ENCODE measurements at places on chromosomes 12 and 14.

DNA sequence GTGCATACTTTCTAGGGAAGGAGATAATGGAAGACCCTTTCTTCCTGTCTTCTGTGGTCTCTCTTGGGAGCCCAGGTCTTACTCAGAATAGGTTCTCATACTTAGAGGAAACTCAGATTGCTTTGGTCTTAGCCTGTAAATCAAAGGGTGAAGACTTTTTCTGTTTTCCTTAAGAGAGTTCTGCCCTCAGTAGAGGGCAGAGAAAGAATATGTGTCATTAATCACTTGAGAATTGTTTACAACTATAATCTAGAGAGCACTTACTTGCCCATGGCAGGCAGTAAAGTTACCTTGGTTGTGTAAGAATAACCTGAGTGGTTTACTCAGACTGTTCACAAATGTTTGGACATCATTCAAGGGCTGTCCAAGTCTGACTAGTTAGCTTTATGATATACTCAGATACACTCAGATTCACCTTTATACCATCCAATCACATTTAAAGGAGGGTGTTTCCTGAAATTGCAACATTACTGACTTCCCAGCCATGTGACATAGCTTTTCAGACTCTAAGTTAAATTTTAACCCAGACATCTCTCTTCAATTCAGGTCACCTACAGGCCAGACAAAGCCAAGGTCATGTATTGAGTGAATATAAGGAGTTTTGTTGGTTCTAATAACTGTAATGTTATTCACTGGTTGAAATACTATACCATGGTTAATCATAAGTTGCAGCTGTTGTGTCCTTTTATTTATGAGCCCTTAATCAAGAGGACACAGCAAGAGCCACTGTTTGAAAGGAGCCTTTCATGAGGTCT lies 372.2 kb downstream of the RAD51B start:
- DNase-seq = no peak

GRCh38 chr14:61646366-61647116 lies 48.8 kb upstream of the HIF1A start:
- DNase-seq = no peak

DNA sequence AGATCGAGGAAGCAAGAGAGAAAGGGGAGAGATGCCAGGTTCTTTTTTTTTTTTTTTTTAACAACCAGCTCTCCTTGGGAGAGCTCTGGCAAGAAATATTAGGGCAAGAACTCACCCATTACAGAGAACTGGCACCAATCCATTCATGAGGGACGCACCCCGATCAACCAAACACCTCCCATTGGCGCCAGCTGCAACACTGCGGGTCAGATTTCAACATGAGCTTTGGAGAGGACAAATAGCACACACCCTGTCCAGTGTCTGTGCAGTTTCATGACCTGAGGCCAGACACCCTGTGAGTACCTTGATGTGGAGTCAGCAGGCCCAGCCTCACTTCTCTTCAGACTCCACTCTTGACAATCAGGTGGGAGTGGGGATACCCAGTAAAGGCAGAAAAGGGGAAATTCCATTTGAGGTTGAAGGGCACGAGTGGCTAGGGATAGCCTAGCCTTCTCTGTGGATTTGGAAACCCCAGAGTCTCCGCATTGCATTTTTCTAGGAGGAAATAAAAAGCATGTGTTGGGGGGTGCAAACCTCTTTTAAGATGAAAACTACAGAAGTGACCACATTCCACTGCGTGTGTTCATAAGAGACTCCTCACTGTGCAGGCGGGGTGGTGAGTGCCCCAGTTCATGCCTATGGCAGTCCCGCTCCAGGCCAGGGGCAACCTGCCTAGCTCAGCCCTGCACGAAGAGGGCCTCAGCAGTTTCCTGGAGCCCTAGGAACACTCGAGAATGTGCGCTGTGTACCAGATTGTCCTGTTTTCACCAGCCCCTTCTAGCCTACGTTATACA lies 42.4 kb upstream of the GPATCH2L start:
- no peak for DNase-seq

DNA sequence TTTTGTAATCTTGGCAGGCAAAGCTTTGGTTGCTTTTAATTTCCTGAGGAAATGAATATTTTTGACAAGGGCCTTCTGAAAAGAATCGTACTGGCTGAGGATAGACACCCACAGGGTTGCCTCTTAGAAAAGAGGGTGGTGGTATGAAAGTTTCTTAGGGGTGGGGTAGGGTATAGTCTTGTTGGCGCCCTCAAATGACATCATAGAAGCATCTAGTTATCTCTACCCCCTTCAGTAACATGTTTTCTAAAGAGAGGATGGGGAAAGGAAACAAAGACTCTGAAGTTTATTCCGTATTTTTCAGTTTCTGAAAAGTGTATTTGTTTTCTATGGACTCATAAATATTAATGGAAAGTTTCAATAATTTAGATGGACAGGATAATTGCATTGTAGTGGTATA lies 13.7 kb downstream of the PRKCH start:
- DNase-seq = no peak

DNA sequence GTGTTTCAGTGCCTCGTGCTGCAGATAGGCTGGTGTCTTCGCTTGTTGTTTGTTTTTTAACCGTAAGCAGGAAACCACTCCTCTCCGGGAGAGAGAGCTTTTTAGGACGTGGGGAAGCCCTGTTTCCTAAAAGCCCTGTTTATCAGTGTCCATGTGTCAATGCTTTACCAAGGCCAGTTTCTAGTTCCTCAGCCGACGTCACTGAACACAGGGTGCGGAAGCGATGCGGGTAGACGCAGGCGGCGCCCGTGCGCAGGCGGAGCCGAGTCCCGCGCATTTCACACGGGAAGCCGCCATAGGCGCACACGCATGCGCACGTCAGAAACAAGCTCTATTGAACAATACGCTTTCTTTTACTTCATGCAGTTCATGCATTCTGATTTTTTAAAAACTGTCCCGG lies 79.8 kb downstream of the GLT1D1 start:
- no peak for DNase-seq

- DNase-seq = peak; percentile 81
Observed at GRCh38 chr12:31874961-31875608, 84.1 kb upstream of the RESF1 start.

DNA sequence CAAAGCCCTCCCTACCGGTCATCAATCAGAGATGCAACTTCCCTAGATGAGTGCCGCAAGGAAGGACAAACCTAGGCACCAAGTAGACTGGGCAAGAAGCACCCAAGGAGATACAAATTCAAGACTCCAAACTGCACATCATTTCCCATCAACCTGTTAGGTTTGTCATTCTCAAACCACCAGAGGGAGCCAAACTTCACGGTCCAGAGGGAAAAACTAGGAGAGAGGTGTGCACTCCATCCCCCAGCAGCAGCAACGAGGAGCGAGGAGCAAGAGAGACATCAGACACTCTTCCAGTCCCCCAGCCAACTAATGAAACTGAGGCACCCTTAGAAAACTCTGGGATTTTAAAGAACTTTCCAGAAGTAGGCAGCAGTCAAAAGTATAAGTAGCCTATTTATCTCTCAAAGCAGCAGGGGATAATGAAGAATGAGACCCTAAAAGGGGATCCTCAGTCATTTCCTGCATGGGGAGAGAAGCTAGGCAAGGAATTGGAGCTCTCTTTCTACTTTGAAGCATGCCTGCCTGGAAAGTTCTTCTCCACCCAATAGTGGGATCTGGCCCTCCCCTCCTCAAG lies 37.0 kb upstream of the NT5DC3 start:
- peak; percentile 63 for DNase-seq

GRCh38 chr14:58213176-58213575 lies 13.2 kb downstream of the ACTR10 start:
- DNase-seq = no peak

DNA sequence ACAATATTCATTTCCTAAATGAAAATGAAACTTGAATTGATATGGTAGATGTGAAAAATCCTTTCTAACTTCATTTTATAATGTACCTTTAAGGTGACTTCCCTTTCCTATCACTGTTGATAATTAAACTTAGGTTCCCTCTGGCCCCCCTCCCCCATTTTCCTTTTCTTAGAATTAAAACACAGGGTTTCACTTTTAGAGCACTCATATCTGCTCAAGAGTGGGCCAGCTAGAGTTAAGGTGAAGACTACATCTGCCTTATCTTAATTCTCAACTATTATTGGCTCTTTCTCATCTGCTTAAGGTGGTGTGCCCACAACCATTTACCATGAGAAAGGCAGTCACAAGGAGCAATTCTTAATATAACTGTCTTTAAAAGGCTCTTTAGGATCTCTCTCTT lies 49.7 kb downstream of the LIN52 start:
- no peak for DNase-seq

DNA sequence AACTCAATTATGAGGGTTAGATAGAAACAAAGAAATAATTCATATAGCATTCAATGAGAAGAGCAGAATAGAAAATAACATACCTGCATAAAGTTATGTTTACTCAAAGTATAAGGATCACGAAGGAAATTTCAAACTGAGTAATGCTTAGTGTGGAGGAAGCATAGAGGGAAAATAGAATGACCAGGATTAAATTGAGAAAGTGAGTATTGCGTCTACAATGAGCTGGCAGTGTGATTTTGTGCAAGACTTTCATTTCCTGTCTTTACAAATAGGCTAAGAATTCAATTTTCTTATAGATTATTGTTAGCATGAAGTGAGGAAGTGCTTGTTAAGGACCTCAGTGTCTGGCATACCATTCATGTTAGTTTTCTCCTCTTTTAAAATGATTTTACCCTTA lies 12.0 kb downstream of the ADGRD1 start:
- no peak for DNase-seq

GRCh38 chr14:96585672-96586013 lies 83.5 kb downstream of the PAPOLA start:
- no peak for DNase-seq

DNA sequence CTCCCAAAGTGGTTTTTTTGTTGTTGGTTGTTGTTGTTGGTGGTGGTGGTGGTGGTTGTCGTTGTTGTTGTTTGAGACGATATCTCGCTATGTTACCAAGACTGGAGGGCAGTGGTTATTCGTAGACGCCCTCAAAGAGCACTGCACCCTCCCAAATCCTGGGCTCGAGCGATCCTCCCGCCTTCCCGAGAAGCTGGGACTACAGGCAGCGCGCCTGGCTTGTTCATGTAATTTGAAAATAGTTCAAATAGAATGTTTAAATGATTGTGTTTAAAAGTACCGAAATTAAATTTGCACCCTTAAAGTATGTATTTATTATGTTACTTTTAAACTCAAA lies 439 bp upstream of the ANAPC5 start:
- no peak for DNase-seq

GRCh38 chr12:124893792-124894516 lies 20.5 kb downstream of the UBC start:
- DNase-seq = no peak

DNA sequence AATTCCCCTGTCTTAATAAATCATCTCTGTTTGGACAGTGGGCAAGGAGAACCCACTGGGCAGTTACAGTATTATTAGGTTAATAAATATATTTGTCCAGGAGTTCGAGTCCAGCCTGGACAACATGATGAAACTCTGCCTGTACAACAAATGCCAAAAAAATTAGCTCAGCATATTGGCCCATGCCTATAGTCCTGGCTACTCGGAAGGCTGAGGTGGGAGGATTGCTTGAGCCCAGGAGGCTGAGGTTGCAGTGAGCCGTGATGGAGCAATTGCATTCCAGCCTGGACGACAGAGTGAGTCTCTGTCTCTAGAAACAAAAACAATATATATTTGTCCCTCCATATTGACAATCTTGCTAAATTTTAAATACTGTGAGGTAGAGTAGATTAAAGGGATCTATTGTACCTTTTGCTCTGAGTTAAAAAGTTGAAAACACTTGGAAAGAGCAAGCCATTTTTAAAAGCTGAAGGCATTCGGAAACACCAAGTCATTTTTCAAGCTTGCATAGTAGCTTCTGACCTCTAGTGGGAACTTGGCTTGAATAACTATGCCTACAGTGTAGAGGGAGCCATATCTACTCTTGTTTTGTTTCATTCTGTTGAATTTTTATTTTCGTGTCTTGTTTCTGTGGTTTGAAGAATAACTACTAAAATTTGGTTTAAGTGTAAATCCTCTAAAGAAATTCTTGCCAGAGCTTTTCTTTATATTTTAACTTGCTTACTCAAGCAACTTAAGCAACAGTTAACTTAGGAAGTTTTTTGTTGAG lies 14.6 kb upstream of the EEA1 start:
- DNase-seq = no peak

GRCh38 chr12:50248411-50248810 lies 34.9 kb downstream of the LIMA1 start:
- no peak for DNase-seq

GRCh38 chr14:34804933-34805332 lies 70.2 kb downstream of the BAZ1A start:
- no peak for DNase-seq

DNA sequence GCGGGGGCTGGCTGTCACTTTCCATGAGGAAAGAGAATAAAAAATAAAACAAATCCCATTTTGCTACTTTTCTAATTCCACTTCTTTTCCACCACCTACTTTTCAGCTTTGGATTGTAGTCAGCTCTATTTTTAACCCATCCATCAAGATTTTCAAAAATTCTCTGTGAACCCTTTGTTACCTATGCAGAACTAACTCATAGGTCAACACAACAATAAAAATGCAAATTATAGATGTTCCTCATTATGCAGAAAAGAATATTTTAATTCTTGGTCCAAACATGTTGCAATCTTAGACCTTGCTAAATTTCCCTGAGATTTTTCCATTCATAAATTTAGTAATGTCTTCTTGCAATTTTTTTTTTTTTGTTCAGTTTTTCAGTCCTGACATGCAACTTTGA lies 454.5 kb downstream of the ADAMTS20 start:
- DNase-seq = no peak

- no peak for DNase-seq
Observed at GRCh38 chr14:93076755-93077154, 39.0 kb downstream of the ITPK1 start.

DNA sequence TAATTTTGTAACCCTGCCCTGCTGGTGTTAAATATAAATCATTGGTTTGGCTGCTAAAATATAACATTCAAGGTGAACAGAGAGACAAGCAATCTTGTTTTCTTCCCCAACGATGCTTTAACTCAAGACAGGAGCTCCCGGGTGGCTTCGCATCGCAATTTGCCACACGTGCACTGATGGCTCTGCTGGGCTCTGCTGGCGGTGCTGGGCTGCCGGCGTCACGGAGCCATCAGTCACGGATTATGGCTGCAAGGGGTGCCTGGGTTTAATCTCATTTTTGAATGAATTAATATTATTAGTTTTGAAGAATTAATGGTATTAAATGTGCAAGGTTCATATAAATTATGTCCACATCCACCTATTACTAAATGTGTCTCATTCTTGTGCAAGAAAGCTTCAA lies 44.9 kb upstream of the TMEM260 start:
- no peak for DNase-seq

GRCh38 chr12:52812073-52812400 lies 1.9 kb downstream of the KRT4 start:
- no peak for DNase-seq

Data from brain microvascular endothelial cell (primary cell).